Amniotic stem cell (primary cell): ENCODE measurements at places on chromosomes 3 and 15.

DNA sequence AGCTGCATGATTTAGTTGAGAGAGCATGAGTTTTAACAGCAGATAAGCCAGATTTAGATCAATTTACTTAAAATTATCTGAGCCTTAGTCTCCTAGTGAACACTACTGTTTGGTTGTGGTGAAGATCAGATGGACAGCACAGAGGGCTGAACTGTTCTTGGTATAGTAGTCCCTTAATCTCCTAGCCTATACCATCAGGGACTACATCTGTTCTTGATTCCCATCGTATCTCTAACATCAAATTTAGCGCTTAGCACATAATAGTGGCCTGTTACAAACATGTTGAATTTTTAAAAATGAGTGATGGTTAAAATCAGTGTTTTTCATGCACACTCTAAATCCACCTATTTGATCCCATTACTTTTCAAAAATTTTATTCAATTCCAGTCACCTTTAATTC lies 507.7 kb downstream of the GRM7 start:
- DNase-seq: no peak

DNA sequence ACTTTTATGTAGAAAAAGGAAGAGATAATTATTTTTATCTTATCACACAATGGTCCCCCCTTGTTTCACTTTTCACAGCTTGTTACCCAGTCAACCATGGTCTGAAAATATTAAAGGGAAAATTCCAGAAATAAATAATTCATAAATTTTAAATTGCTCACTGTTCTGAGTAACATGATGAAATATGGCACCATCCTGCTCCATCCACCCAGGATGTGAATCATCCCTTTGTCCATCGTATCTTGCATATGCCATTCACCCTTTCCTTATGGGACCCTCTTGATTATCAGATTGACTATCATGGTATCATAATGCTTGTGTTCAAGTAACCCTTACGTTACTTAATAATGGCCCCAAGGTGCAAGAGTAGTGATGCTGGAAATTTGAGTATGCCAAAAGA lies 43.7 kb downstream of the ANKRD28 start:
- no peak for DNase-seq

- DNase-seq: no peak
Measured at GRCh38 chr3:141690431-141691072, 47.5 kb upstream of the RNF7 start.

GRCh38 chr15:75112848-75113492 lies 88.7 kb upstream of the C15orf39 start:
- no peak for DNase-seq

DNA sequence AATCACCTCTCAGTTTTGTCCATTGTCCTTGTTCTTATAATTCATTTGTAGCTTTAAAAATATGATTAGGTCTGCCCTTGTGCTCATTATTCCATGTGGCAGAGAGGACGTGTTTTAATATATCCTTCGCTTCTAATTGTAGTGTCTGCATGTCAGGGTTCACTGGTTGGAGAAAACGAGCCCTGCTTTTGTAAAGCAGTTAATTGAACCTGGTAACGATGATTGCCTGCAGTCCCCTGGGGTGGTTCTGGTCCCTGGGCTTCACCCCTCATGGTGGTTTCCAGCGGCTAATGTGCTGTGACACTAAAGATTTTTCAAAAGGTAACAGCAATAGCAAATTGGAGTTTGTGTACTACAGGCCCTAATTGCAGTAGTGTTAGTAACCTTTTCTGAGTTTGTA lies 299.6 kb downstream of the CACNA2D3 start:
- DNase-seq: no peak

- DNase-seq: peak; percentile 63
Measured at GRCh38 chr3:149393345-149394160, 16.1 kb upstream of the TM4SF1 start.

DNA sequence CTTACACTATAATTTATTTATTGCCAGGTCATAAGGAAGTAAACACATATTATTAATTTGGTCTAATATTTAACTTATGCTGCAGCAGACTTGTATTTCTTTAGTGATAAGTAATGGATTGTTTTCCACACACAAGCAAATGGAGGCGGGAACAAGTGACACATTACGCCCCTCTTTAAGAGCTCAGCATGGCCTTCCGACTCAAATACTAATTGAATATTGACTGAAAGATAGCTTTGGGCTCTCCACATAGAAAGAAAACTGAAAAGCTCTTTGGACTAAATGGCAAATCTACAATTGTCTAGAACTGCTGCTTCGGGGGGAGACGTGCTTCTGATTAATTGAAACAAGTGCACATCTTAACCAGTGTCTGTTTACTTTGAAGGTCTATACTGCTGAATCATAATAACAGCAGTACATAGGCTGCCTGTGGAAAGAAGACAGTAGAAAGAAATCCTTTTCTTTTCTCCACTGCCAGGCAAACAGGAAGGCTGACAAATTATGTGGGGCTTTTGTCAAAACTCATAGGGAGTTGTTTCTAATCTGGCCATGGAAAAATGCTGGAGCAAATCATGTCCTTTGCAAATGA lies 15.9 kb downstream of the CADPS start:
- DNase-seq: no peak
